ENCODE measurements at places on chromosomes 7 and 10.
A peak's percentile ranks its signal among the peaks of the same experiment; 100 is the strongest.

GRCh38 chr10:87837445-87837844, 19.4 kb upstream of the ATAD1 start:
- DNase-seq = no peak

DNA sequence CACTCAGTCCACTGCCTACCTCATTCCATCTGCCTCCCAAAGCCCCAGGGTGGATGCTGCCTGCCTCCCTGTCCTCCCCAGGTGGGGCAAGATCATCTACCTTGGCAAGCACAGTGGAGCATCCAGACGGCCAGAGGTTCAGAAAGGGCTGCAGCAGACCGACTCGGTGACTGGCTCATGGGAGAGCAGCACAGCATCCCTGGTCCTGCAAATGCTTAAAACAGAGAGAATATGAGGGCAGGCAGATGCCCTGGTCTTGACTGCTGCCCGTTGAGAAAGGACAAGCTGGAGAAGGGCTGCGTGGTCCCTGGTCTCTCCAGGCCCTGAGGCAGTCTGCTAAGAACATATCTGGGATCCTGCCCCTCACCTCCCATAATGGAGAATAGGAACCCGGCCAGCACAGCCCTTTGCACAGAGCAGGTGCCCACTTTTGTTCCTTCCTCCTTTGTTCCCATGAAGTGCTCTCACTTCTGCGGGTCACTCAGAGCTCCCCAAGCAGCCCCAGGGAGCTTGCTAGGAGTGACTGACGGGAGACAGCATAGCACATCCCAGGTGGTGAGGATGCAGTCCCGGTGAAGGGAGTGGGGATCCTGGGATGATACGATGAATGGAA, 1.4 kb downstream of the HPS1 start:
- no peak for DNase-seq

DNA sequence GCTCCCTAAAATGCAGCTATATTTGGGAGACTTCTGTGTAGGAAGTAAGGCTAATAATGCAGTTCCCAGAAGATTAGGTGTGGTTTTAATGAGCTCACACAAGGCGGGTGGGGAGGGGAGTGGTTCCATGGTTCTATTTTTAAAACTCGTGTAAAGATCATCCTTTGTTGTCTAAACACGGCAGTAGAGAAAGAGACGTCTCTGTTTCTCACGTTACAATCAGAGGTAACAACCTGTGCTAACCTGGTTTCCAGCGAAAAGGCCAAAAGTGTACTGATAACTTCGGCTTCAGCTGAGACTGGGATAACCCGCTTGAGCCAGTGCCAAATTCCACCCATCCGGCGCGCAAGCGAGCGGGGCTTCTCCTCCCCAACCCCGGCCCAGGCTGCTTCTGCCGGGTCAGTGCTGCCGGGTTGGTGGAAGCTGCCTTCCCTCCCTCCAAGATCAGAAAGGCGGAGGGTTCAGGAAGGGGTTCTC, 2.5 kb upstream of the MAP3K8 start:
- no peak for DNase-seq

DNA sequence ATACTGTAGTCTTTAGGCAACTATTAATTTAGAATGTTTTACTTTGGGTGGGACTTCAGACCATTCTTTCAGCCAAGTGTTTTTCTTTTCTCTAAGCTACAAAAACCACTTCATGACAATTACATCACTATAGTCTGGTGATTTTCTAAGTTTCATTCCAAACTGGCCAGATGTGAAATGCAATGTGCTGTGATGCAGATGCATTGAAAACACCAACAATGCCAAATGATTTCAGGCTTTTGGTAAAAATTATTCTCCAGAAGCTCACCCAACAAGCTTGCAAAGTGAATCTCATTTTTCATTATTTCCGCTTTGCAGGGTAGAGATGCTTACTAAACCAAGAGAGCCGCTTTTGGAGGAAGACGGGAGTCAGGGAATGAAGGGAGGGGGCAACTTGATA, 118.4 kb upstream of the ANK3 start:
- DNase-seq = no peak

GRCh38 chr7:143299840-143300239, 11.7 kb downstream of the CASP2 start:
- DNase-seq = peak; percentile 46

All from activated T-cell treated with anti-CD3 and anti-CD28 coated beads for 48 hours (primary cell).